ENCODE measurements at places on chromosomes 6 and 20.

DNA sequence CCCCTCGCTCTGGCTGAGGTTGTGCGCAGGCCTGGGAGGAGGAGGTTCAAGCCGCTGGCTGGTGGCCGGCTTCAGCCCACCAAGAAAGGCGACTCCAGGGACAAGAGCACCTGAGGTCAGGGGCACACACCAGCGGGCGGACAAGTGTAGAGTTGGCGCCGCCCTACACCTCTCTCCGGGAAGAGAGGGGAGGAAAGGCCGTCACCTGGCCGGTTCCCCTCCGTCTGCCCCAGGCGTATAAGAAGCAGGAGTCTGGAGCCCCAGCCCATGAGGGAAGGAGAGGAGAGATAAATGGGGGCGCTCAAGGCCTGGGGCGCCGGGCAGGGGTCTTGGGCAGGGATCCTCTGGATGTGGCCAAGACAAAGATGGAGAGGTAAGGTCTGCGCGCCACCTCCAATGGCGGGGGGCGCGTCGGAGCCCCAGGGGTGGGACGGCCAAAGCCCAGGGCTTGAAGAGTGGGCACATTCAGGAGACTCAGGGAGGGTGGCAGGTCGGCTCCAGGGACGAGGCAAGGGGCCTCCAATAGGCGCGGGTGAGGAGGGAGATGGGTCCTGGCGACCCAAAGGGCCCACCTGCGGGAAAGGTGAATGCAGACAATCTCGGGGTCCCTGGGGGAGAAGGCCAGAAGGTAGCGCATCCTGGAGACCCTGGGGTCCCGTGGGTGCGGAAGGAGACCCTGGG lies 826 bp downstream of the RIMS4 start:
- no peak for DNase-seq

- no peak for DNase-seq
These were observed 24.8 kb downstream of the PHF20 start for GRCh38 chr20:35796571-35796970.

DNA sequence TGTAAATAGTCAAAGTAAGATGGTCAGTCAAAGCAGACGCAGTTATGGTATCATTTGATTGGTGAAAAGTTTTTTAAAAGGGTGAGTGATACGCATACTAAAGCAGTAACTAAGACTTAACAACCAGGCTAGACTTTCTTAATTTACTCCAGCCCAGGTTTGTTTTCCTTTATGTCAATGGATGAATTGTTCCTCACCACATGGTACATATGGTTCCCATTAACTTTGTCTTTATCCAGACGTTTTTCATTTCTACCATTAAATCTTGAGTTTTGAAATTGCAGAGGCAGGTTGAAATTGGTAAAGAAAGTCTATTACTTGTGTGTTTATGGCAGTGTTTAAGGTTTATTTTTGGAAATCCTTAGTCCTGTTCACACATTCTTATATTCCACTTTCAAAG lies 98.5 kb upstream of the SCGN start:
- DNase-seq, result no peak

DNA sequence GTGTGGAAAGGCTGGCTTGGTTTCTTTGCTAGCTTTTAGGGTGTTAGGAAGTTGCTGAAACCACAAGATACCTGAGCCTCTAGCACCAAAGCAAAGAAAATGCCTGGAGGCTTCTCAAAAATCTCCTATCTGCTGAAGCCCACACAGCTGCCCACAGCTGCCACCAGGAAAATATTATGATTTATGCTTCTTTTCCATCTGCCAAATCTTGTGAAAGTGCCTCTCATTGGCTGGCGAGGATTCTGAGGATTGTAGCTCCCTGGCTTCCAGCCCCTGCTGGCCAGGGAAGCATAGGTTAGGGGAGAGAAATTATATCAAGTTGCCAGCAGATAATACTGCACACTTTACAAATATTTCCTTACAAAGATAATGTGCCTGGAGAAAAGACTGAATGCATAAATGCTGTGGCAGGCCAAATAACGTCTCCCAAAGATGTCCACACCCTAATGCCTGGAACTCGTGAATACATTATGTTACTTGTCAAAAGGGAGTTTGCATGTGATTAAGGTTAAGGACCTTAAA lies 98.4 kb downstream of the MRPL14 start:
- DNase-seq, result no peak

GRCh38 chr6:108983151-108983550 lies 111.5 kb downstream of the SESN1 start:
- DNase-seq, result no peak

- no peak for DNase-seq
These were observed 38.6 kb downstream of the TAF4 start for GRCh38 chr20:62027116-62027515.

DNA sequence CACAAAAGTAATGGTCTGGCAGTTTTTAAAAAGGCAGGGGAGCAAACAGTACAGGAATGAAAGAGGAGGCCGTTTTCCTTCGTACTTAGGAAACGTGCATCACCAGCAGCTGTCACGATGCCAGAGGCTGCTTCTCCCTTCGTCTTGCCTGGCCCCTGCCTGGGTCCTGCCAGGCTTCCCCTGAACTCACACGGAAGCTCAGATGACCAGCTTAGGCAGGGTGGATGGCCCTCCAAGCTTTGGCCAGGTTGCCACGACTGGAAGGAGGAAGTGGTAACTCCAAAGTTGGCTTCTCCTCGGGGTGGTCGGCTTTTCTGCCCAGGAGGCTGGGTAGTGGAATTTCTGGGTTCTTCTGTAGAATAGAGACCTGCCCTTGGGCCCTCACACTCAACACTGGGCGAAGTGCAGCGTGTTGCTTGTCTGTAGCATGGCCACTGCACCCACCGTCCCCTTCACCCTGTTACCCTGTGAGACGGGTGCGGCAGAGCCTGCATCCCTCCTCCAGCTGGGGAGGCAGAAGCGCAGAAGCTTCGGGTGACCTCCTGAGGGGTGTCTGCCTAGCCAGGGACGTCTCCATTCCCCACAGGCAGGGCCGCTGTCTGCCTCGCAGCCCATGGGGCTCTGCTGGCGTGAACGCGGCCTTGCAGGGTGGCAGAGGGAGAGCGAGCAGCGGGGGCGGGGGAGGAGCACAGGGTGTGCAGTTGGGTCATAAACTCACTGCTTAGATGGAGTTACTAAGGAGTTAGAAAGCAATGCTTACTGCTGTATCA lies 18.4 kb upstream of the RBM38 start:
- DNase-seq, result no peak

- DNase-seq, result no peak
These were observed 7.0 kb upstream of the CDK19 start for GRCh38 chr6:110822249-110822648.

DNA sequence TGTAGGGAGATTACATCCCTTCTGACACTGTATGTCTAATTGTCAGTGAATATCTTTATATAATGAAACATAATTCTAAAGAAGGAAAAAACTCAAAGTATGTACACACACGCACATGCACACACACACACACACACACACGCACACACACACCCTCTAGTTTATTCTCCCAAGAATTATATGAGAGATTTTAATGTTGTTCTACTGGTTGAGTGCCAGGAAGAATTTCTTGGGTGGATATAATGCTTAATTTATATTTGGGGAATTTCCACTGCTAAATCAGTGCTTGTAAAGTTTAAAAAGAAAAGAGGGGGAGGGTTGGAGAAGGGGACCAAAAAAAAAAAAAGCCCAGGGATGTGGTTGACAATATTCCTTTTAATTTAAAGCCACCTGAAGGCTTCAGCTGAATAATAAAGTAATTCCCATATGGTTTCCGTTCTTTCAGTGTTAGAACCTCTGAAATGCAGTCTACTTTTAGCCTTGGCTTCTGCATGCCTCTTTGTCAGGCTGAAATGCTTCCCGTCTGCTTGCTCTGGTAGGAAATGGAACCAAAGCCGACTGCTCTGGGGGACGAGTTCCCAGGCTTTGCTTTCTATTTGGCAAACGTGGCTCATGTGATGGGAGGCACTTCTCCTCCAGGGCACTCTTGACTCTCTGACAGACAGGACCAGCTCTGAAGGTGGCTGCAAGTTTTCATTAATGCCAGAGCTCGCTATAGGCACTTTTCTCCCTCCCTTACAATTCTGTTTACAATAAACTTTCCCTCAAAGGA lies 225.4 kb downstream of the PRL start:
- DNase-seq, result no peak

- no peak for DNase-seq
These were observed 31.9 kb downstream of the FAM110A start for GRCh38 chr20:865440-865839.
